ENCODE measurements at places on chromosomes 1 and 21.
A peak's percentile ranks its signal among the peaks of the same experiment; 100 is the strongest.

GRCh38 chr1:14136881-14137280, 436.9 kb downstream of the PRDM2 start:
- no peaks in the 10 kb centered on the region for H3K36me3 ChIP-seq
- DNase-seq: no peak

- peaks cover 2% of the 10 kb centered on the region for H3K36me3 ChIP-seq
- H3K4me3 ChIP-seq: no peak overlapping the region
- no peaks in the 10 kb centered on the region for H3K27me3 ChIP-seq
- no peak overlapping the region for H3K27ac ChIP-seq
Observed at GRCh38 chr1:29094954-29095353, 28.7 kb downstream of the TMEM200B start.

- H3K36me3 ChIP-seq: peaks cover 77% of the 10 kb centered on the region
- peaks cover 36% of the 10 kb centered on the region for H3K4me1 ChIP-seq
- no peak overlapping the region for H3K4me3 ChIP-seq
- H3K27me3 ChIP-seq: no peaks in the 10 kb centered on the region
Observed at GRCh38 chr1:18882486-18882885, 19.9 kb downstream of the ALDH4A1 start.

GRCh38 chr1:89557445-89557825, 32.8 kb downstream of the LRRC8B start:
- H3K4me3 ChIP-seq: no peak overlapping the region
- H3K27ac ChIP-seq: no peak overlapping the region
- H3K4me1 ChIP-seq: no peaks in the 10 kb centered on the region
- DNase-seq: no peak
- H3K27me3 ChIP-seq: no peaks in the 10 kb centered on the region

GRCh38 chr1:35201631-35202030, 8.7 kb upstream of the SFPQ start:
- H3K4me1 ChIP-seq: no peaks in the 10 kb centered on the region
- H3K36me3 ChIP-seq: no peaks in the 10 kb centered on the region
- no peak overlapping the region for H3K4me3 ChIP-seq
- H3K27ac ChIP-seq: no peak overlapping the region
- no peaks in the 10 kb centered on the region for H3K27me3 ChIP-seq

DNA sequence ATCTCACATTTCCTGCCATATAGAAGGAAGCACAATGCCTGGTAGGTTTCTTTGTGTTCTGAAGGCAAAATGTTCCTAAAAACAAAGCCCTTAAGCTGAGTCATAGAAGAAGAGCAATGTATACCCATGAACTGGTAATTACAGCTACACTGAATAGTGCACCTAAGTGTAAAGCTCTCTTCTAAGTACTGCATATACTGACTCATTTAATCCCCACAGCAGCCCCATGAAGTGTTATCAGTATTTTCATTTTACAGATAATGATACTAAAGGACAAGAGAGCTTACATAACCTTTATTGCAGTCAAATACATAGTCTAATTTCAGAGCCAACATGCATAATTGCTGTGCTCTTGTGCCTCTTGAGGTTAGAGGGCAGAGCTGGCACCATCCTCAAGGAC, 239.9 kb downstream of the DPYD start:
- no peaks in the 10 kb centered on the region for H3K27me3 ChIP-seq
- DNase-seq: no peak

DNA sequence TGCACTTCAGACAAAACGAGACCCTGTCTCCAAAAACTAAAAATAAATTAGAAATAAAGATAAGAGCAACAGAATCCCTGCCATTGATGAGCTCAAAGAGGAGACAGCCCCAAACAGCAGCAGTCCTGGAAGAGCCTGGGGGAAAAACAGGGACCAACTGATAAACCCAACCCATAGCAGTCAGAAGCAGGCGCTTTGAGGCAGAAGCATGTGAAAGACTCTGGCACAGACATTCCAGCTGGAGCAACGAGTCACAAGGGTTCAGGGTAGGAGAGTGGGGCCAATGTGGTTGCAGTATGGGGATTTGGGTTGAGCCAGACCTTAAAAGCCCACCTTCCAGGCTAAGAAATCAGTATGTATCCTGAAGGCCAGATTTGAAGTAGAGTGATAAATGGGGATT, 78.5 kb downstream of the MPZL1 start:
- H3K27me3 ChIP-seq: no peaks in the 10 kb centered on the region
- peaks cover 3% of the 10 kb centered on the region for H3K4me1 ChIP-seq
- no peak overlapping the region for H3K27ac ChIP-seq
- no peak for DNase-seq
- no peaks in the 10 kb centered on the region for H3K36me3 ChIP-seq

GRCh38 chr1:119978018-119978505, 81.7 kb upstream of the ADAM30 start:
- DNase-seq: no peak
- no peaks in the 10 kb centered on the region for H3K27me3 ChIP-seq
- peak overlapping the region; percentile 17 for H3K27ac ChIP-seq
- no peaks in the 10 kb centered on the region for H3K36me3 ChIP-seq
- no peak overlapping the region for H3K4me3 ChIP-seq

Data from spinal cord (tissue), 10 donors.